ENCODE measurements at places on chromosomes 2 and 18. TPM values are rescaled to one million over a fixed set of nuclear protein-coding genes. Genes with fewer than 3 reads are reported as not detected.

- H3K4me1 ChIP-seq, result peaks cover 3% of the 10 kb centered on the region
- H3K27ac ChIP-seq, result no peak overlapping the region
- DNase-seq, result peak; percentile 50
These were observed 36.6 kb downstream of the COPS8 start for GRCh38 chr2:237122214-237122666.

- H3K27me3 ChIP-seq, result peaks cover 12% of the 10 kb centered on the region
- H3K4me3 ChIP-seq, result no peak overlapping the region
- no peak overlapping the region for H3K27ac ChIP-seq
- no peak for DNase-seq
These were observed 164.1 kb downstream of the GALNT14 start for GRCh38 chr2:30974092-30974491.

ATP6V1C2 gene
- not detected for total RNA-seq

DNA sequence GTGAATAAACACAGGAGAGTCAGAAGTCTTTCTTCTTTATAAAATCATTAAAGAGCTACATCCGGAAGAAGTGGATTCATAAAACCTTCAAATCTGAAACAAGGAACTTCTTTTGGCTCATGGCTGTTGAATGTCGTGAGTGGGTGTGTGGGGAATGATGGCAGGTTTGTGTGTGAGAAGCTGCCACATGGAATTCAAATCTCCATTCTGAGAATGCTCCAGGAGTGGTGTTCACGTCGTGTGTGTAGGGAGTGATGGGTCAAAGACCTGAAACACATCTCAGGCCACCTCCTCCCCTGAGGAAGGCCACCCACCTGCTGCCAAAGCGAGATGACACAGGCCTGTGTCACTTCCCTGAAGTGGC lies 28.9 kb downstream of the FAM228A start:
- H3K4me1 ChIP-seq, result no peaks in the 10 kb centered on the region
- H3K4me3 ChIP-seq, result no peak overlapping the region
- DNase-seq, result no peak
- H3K27me3 ChIP-seq, result no peaks in the 10 kb centered on the region

MC5R gene
- not detected for total RNA-seq

- no peak overlapping the region for H3K4me3 ChIP-seq
- H3K36me3 ChIP-seq, result no peaks in the 10 kb centered on the region
- peaks cover 17% of the 10 kb centered on the region for H3K27me3 ChIP-seq
These were observed 10.8 kb upstream of the SESTD1 start for GRCh38 chr2:179275253-179276012.

DNA sequence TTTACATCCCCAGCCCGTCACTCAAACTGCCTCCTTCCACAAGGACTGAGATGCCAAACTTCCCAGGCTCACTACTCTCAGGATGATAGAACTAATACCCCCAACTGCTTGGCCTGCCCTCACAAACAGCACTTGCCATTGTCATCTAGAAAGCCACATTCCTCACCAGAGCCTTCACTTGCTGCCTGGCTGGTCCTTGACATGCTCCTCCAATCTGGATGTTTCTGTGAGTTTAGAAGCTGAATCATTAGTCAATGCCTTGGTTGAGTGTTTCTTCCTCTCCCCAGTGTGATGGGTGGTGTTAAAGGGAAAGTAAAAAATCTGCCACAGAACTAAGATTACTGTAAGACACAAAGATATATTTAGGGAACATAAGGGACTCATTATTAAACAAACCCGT lies 52.5 kb downstream of the MARCHF4 start:
- peaks cover 2% of the 10 kb centered on the region for H3K4me1 ChIP-seq
- H3K27me3 ChIP-seq, result peaks cover 6% of the 10 kb centered on the region
- no peaks in the 10 kb centered on the region for H3K36me3 ChIP-seq

DSC2 gene
- not detected for total RNA-seq

- DNase-seq, result no peak
- no peak overlapping the region for H3K4me3 ChIP-seq
- no peaks in the 10 kb centered on the region for H3K36me3 ChIP-seq
- H3K4me1 ChIP-seq, result no peaks in the 10 kb centered on the region
- H3K27me3 ChIP-seq, result no peaks in the 10 kb centered on the region
These were observed 64.0 kb upstream of the B3GNT7 start for GRCh38 chr2:231331533-231331932.

DNA sequence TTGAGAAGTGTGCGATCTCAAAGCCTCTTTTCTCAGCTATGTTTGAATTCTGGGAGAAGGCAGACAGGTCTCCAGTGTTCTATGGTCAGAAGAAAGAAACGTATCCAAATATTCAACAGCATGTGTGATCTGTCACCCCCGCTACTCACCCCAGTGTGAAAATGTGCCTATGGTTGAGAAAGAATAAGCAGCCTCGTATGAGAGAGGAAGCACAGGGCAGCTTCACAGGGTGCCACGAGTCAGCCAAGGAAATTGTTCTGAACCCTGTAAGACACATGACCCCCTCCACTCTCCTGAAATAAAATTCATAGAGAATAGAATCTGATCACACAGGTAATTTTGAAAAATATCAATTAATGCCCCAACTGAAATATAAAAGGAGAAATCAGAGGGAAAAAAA lies 8.0 kb upstream of the SF3B1 start:
- no peak overlapping the region for H3K27ac ChIP-seq
- H3K4me1 ChIP-seq, result peaks cover 3% of the 10 kb centered on the region
- no peak overlapping the region for H3K4me3 ChIP-seq
- no peaks in the 10 kb centered on the region for H3K36me3 ChIP-seq

DNA sequence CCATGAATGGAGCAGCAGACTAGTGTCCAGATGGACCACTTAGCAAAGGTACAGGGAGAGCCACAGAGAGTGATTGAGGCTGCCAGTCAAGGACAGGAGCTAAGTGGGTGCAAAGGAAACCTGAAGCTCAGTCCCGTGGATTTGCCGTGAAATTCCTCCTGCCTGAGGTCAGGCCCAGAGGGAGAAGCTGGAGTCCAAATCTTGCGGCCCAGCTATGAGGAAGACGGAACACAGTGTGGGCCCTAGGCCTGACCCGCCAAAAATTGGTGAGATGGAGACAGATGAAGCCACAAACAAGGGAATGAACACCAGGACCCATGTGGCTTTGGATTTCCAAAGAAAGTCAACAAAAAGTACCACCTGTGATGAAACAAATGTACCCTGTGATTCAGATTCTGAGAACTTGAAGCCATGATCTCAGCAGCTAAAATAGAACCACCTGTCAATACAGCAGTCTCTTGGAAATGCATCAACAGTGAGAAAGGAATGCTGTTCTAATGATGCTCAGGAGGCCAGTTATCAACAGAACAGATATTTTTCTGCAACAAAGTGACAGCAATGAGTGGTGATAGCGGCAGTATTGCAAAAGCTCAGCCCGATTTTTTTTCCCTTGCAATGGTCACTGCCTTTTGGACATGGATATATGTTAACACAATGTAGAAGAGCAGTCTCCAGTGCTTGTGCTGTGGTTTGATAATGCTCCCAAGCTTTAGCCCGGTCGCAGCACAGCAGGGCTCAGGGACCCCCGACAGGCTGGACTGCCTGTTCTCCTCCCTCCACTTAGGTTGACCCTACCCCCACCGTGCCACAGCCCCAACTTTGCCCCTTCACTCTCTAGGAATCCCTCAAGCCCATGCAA lies 10.7 kb downstream of the COL6A3 start:
- H3K4me1 ChIP-seq, result no peaks in the 10 kb centered on the region
- no peak for DNase-seq
- H3K27ac ChIP-seq, result no peak overlapping the region

GRCh38 chr18:77115192-77115953 lies 17.2 kb downstream of the MBP start:
- peak overlapping the region; percentile 39 for H3K4me3 ChIP-seq
- peak overlapping the region; percentile 72 for H3K27ac ChIP-seq
- H3K36me3 ChIP-seq, result peaks cover 35% of the 10 kb centered on the region
- no peak for DNase-seq

DNA sequence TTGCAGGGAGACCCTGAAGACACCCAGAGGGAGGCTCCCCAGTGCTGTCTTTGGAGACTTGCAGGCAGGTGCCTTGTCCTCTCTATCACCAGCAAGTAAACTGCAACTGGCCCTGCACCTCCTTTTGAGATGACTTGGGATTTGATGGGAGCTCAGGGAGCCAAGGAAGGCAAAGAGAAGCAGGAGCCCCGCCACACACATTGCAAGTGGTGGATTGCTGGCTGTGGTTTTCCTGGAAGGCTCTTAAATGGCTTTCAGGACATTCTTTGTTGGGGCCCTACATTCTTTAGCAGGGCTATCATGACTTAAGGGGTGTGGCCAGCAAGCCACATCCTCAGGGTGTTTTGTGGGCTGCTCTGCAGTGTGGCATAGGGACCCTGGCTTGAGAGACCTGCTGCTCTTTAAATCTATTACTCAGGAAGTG lies 39.9 kb upstream of the CDC42EP3 start:
- H3K27ac ChIP-seq, result peak overlapping the region; percentile 84
- H3K27me3 ChIP-seq, result no peaks in the 10 kb centered on the region
- H3K4me1 ChIP-seq, result peaks cover 50% of the 10 kb centered on the region
- peak; percentile 70 for DNase-seq

GRCh38 chr2:241184901-241185300 lies 3.6 kb upstream of the ANO7 start:
- DNase-seq, result no peak
- peaks cover 2% of the 10 kb centered on the region for H3K36me3 ChIP-seq
- no peak overlapping the region for H3K4me3 ChIP-seq
- H3K4me1 ChIP-seq, result no peaks in the 10 kb centered on the region
- no peak overlapping the region for H3K27ac ChIP-seq
- no peaks in the 10 kb centered on the region for H3K27me3 ChIP-seq

- peaks cover 2% of the 10 kb centered on the region for H3K27me3 ChIP-seq
- peak overlapping the region; percentile 68 for H3K27ac ChIP-seq
- peaks cover 30% of the 10 kb centered on the region for H3K4me1 ChIP-seq
- DNase-seq, result no peak
- peak overlapping the region; percentile 61 for H3K4me3 ChIP-seq
These were observed 39.4 kb upstream of the GALR1 start for GRCh38 chr18:77210249-77210648.

MBP gene
- 148 TPM for total RNA-seq

DNA sequence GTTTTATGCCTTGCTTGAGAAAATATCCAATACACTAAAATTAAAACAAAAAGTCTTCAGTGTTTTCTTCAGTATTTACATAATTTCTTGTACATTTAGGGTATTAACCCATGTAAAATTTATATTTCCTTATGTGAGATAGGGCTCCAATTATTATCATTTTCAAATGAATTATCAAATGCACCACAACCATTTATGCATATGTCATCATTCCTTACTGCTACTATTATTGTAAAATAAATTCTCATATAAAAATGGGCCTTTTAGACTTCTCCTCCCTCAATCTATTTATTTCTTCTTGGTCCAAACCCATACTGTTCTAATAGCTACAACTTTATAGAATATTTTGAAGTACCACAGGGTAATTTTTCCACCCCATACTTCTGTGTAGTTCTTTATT lies 175.3 kb upstream of the LYPD1 start:
- H3K4me1 ChIP-seq, result no peaks in the 10 kb centered on the region
- no peak overlapping the region for H3K27ac ChIP-seq
- no peaks in the 10 kb centered on the region for H3K36me3 ChIP-seq
- no peak for DNase-seq

ACVR2A gene
- 5.8 TPM for total RNA-seq

DYNAP gene
- not detected for total RNA-seq

GRCh38 chr2:47534179-47534919 lies 131.4 kb downstream of the MSH2 start:
- no peaks in the 10 kb centered on the region for H3K36me3 ChIP-seq
- H3K27me3 ChIP-seq, result no peaks in the 10 kb centered on the region
- no peaks in the 10 kb centered on the region for H3K4me1 ChIP-seq

DNA sequence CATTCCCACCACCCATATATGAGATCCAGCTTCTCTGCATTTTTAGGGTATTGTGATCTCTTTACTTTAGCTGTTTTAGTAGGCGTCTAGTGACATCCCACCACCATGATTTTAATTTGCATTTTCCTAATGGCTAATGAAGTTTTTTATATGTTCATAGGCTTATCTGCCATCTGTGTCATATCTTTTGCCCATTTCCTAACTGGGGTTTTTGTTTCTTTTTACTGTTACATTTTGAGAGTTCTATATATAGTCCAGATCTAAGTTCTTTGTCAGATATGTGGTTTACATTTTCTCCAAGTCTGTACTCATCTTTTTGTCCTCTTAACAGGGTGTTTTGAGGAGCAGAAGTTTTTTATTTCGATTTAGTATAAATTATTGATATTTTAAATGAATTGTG lies 39.6 kb downstream of the PTPN2 start:
- peaks cover 51% of the 10 kb centered on the region for H3K4me1 ChIP-seq
- H3K36me3 ChIP-seq, result peaks cover 45% of the 10 kb centered on the region
- no peak overlapping the region for H3K27ac ChIP-seq
- H3K27me3 ChIP-seq, result no peaks in the 10 kb centered on the region
- no peak for DNase-seq

GRCh38 chr2:240426845-240427721 lies 8.4 kb upstream of the GPC1 start:
- DNase-seq, result no peak
- H3K27ac ChIP-seq, result no peak overlapping the region
- H3K27me3 ChIP-seq, result peaks cover 16% of the 10 kb centered on the region
- H3K4me3 ChIP-seq, result no peak overlapping the region
- H3K36me3 ChIP-seq, result no peaks in the 10 kb centered on the region
- peaks cover 17% of the 10 kb centered on the region for H3K4me1 ChIP-seq

DNA sequence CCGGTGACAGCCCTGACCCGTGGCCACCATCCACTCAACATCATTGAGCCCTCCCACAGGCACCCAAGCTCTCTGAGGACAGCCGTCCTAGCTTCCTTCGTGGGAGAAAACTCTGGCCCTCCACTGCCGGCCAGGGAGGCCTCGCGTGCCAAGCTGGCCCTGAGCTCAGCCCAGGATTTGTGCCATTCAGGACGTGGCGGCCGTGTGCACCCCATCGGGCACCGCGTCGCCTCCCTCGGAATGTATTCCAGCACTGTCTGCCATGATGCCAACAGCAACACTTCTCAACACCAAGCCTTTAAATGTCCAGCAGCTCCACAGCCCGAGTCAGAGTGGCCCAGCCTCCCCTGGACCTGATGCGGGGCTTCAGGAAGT lies 35.7 kb downstream of the ZNF516 start:
- H3K4me1 ChIP-seq, result peaks cover 6% of the 10 kb centered on the region
- no peak for DNase-seq
- H3K36me3 ChIP-seq, result no peaks in the 10 kb centered on the region
- H3K27me3 ChIP-seq, result no peaks in the 10 kb centered on the region

ACTG2 gene
- 0.43 TPM for total RNA-seq

LAMA3 gene
- 0.19 TPM for total RNA-seq

OTX1 gene
- total RNA-seq, result not detected

REG1B gene
- total RNA-seq, result not detected

- H3K27ac ChIP-seq, result no peak overlapping the region
- no peak for DNase-seq
- H3K4me3 ChIP-seq, result no peak overlapping the region
- H3K36me3 ChIP-seq, result no peaks in the 10 kb centered on the region
These were observed 35.0 kb upstream of the PTH2R start for GRCh38 chr2:208371634-208371935.

- DNase-seq, result no peak
- H3K27me3 ChIP-seq, result no peaks in the 10 kb centered on the region
- H3K4me3 ChIP-seq, result no peak overlapping the region
- H3K27ac ChIP-seq, result no peak overlapping the region
- peaks cover 36% of the 10 kb centered on the region for H3K4me1 ChIP-seq
These were observed 2.4 kb upstream of the ARID5A start for GRCh38 chr2:96534141-96534540.

ADRA2B gene
- total RNA-seq, result 0.17 TPM

DNA sequence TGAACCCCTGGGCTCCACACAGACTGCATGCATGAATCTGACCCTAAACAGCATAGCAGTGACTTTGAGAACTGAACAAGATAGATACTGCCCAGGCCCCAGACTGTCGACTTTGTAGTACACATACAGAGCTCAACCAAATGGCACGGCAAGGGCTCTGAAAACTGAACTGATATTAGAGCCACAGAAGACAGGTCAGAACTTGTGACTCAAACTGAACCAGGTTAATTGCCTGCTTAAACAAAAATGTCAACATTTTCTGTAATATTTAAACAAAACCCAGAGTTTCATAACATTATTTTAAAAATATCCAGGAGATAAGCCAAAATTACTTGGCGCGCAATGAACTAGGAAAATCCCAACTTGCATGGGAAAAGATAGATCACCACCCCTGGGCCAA lies 260.3 kb downstream of the TPGS2 start:
- no peak for DNase-seq
- H3K4me3 ChIP-seq, result no peak overlapping the region
